ENCODE measurements at places on chromosomes 12 and 14. TPM values are rescaled to one million over a fixed set of nuclear protein-coding genes. Genes with fewer than 3 reads are reported as not detected.
A peak's percentile ranks its signal among the peaks of the same experiment; 100 is the strongest.

Gene TMX1
- 43.4 TPM for polyA plus RNA-seq

DNA sequence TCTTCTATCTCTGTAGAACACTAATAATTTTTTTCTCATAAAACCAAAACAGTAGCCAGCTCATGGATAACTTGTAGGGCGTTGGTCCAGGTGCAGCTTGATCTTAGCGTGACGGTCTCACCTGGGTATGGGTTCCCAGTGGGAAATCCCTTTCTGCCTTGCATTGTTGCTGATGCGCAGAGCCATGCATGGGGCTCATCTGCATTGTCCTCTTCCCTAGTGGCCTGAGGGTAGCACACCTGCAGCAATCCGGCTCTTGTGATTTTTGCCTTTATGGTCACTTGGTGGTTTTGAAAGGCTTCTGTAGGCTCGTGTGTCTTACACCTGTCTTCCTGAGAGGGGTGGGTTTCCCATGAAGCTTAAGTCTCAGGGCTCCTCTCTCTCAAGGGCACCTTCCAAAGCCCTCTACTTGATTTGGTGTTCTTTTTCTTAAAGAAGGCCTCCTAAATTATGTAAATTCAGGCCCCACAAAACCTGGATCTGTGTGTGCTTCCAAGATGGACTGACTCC is 130.6 kb downstream of the PRKCH start:
- no peak for DNase-seq

DNA sequence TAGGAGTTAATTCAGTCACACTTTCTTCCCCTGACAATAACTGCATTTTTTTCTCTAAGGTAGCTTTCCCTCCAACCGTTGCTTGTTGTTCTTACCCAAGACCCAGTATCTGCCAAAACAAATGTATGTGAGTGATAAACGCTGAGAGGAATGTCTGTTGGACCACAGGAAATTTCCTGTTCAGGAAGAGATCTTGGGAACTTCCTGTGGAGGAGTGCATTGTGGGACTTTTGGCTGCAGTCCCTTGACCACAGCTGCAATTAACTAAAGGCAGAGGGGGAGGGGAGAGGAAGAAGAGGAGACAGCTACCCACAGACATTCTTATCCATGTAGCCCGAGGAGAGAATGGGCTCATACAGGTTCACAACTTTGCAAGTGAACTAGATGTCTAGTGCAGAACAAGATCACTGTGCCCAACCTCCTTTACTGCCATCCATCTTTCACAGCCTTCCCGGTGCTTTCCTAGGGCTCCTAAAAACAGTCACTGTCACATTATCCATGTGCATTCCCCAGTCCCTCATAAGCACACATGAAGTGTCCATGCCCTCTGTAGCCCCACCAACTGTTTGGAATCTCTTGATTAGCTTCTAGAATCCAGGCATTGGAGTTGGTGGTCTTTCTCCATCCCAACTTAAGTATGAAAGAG is 149.5 kb downstream of the ETV6 start:
- no peak for DNase-seq

- peak; percentile 7 for DNase-seq
Measured at GRCh38 chr12:124441443-124442194, 125.8 kb downstream of the NCOR2 start.

Gene SPX
- polyA plus RNA-seq: 10.7 TPM

Gene FGFR1OP2
- 81.8 TPM for polyA plus RNA-seq

Gene CCDC38
- polyA plus RNA-seq: 1.0 TPM

GRCh38 chr14:91847693-91848092 is 19.6 kb downstream of the TC2N start:
- no peak for DNase-seq

DNA sequence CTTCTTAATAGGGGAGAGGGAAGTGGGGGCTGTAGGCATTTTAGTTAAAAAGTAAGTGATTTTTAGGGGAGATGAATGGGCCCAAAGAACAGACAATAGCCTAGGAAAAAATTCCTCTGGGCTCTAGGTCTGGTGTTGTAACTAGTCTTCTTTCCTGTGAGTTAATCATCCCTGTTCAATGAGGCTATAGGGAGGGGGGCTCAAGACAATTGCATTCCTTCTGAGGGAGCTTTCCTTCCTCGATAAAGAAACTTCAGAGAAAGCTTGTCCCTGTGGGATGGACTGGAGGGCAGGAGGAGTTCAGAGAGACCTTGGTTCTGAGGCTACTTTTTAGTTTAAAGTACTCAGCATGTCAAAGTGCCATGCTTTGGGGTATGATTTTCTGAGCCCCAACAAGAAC is 127.2 kb downstream of the BBS10 start:
- no peak for DNase-seq

- DNase-seq: no peak
Measured at GRCh38 chr12:59823567-59823966, 227.7 kb downstream of the SLC16A7 start.
